GM12878 (cell line): ENCODE measurements at places on chromosomes 6 and 20. TPM values are rescaled to one million over a fixed set of nuclear protein-coding genes. Genes with fewer than 3 reads are reported as not detected.

DNA sequence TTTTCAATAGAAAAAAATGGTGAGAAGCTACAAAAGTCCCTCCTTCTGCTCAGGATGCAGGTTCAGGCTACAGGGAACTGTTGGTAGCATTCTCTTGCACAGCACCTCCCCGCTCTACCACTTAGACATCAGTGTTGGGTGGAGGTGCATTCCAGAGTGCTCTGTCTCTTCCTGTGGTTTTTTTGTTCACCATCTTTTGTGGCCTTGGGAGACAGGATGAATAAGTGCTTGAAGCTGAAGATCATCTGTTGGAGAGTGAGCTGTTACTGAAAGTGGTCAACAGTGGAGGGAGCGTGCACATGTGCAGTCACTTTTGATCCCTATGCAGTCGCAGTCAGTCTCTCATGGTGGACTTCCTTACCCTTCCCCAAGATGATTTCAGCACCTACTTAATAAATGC lies 16.6 kb upstream of the BTBD3 start:
- no peak for DNase-seq

AIG1 gene
- total RNA-seq, result 34.9 and 35.2 TPM in 2 replicates

DNA sequence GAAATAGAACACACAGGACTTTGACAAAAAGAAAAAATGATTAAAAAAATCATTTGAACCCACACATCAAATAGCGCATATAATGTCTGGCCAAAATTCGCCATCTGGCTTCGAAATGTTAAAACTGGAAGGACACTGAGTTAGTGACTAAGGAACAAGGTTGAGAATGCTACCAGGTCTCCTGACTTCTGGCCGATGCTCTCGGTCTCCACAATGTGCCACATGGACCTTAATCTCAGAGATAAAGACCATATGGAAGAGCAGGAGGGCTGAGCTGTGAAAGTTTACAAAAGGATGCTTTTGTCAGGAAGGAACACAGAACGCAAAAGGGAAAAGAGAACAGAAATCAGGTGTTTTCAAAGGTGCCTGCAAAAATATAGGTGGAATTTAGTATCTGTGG lies 54.7 kb downstream of the FAXC start:
- no peak for DNase-seq

GRCh38 chr20:48186915-48187314 lies 401.6 kb upstream of the SULF2 start:
- no peak for DNase-seq

DNA sequence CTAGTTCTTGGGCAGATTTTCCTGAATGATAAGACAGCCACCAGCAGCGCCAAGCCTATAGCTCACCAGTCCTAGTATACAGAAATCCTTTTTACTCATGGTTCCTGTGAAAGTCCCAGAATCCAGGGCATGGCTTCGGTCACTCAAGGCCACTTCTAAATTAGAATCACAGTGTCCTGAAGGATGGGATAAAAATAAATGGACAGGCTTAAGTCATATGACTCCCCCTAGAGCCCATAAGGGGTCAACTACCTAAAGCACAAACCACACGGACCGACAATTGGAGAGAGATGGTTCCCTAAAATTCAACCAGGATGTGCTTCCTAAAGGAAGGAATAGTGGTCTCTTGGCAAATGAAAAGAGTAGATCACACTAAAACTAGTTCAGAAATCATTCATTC lies 404.1 kb upstream of the PLCB4 start:
- no peak for DNase-seq

LRRC1 gene
- total RNA-seq, result 0.29 and 0.69 TPM in 2 replicates

MOG gene
- not detected in 2 replicates for total RNA-seq

MOXD1 gene
- 0.87 and 1.3 TPM in 2 replicates for total RNA-seq

KCNK15 gene
- total RNA-seq, result not detected in 2 replicates

DNA sequence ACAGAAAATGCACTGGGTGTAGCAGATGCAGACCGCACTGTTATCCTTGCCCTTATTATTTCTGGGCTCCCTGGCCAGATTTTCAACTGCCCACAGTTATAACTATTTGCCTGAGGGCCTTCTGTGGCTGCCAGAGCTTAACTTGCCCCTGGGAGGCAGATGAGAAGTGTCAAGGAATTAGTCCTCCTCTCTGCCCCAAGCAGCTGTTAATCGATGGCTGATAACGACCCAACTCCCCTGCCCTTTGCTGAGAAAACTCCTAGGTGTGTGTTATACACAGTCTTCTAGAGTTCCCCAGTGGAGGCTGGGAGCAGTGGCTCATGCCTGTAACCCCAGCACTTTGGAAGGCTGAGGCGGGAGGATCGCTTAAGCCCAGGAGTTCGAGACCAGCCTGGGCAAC lies 44.4 kb upstream of the SHLD1 start:
- DNase-seq, result no peak

SYNJ2 gene
- 0.51 and 0.87 TPM in 2 replicates for total RNA-seq

DNA sequence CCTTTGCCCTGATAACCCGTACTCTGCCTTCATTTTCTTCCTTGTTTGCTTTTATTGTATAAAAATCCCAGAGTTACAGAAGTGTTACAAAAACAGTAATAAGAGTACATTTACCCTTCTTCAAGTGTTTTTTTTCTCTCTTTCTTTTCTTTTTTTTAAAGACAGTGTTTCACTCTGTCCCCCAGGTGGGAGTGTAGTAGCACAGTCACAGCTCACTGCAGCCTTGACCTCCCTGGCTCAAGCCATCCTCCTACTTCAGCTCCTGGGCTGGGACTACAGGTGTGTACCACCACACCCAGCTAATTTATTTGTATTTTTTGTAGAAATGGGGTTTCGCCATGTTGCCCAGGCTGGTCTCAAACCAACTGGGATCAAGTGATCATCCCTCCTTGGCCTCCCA lies 402.7 kb downstream of the CDKAL1 start:
- no peak for DNase-seq
